ENCODE measurements at places on chromosomes 7 and 10.

DNA sequence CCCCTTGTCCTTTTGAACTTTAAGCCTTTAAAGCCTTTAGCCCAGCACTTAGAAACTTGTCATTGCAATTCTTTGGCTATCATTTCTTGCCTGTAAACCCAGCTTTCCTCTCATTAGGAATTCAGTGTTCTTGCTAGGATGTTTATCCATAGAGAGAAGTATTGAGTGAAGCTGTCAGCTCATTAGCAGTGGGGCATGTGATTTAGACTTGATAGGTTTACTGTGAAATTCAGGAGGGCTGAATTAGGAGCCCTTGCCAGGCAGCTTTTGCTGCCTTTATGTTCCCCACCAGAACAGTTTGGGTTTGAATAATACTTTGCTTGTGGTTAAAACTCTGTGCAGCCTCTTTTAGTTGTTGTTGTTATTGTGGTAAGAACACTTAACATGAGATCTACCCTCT is 39.5 kb downstream of the LHFPL3 start:
- DNase-seq, result no peak

DNA sequence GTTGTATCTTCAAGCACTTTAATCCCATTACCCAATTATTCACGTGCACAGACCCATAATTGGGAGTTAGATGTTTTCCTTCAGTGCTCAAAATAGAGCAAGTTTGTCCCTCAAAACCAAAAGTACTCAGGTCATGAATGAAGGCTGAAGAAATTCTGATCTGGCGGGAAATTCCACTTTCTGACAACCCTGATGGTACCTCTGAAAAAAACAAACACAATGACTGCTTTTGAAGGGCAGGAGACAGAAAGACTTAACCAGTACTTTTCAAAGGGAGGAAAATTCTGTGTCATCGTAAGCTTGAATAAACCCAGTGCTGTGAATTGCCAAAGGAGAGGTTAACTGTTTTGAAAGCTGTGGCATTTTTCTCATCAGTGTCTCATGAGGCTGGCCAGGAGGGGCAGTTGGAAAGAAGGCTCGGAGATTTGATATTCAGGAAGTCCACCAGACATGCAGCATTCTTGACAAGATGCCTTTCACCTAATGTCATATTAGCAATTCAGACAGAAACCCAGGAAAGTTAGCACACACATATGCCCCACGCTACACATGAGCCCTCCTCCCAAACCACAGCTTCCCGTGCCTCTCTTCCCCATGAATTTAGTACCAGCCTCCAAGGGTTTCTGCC is 347.0 kb downstream of the KCNMA1 start:
- DNase-seq, result no peak

- DNase-seq, result no peak
Observed at GRCh38 chr7:129774359-129774758, 162.8 kb downstream of the NRF1 start.

DNA sequence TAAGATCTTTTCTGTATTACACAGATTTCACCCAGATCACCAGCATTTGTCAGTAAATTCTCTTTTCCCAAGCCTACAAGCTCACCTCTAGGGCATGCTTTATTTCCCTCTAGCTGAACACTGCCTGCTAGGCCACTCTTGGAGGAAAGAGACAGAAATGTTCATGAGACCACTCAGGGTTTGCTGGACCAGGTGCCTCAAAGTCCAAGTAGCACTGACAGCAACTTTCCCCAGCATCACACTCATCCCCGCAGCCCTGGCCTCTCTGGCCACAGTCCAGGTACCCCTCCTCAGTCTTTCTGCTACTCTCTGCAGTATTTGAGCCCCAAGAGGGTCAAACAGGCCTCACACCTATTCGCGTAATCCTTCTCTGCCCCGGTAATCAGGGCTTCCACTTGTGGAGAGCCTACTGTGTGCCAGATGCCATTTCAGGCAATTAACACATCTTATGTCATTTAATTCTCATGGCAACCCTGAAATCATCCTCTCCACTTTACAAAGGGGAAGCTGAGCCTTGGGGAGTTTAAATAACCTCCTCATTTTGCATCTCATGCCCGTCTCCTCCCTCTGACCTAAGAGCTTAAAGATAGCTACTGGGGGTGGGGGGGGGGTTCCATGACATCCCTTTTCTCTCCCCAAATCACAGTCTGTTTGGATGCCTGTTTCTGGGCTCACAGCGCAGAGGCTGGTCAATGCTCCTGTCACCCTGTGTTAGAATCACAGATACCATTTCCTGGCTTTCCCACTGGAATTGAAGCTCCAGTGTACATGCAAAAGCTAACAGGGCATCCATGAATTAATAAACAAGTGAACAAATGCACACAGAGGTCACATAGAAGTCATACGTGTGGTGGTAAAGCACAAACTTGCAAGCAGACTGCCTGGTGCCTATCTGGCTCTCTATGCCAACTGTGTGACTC is 88.5 kb downstream of the PRLHR start:
- DNase-seq, result no peak

GRCh38 chr7:137360087-137360679 is 16.6 kb upstream of the PTN start:
- DNase-seq, result no peak

GRCh38 chr7:77811516-77812289 is 13.1 kb downstream of the PHTF2 start:
- no peak for DNase-seq

GRCh38 chr10:119368991-119369869 is 161.9 kb downstream of the GRK5 start:
- DNase-seq, result no peak

GRCh38 chr7:41175435-41175834 is 527.5 kb downstream of the INHBA start:
- no peak for DNase-seq

DNA sequence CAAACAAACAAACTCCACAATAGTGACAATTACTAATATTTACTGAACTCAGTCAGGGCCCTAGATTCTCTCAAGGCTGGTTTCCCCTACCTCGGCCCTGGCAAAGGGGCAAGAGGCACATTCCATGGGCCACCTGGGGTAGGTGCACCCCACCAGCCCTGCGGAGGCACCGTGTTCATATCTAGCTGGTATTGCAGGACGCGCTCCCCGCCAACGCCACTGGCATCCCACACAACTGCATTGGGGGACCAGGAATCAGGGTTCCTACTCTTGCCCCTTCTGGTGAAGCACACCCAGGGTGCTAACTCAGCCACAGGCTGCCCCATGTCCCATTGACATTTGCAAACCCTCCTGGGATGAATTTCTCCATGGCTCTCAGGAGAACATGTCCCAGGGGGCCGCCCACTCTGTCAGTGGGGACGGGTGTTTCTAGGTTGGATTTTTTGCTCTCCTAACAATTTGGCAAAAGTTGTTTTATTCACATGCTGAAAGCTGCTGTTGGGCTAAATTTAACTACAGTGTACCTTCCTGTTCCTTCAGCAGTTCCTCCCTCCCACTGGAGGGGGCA is 76.7 kb downstream of the ZRANB1 start:
- no peak for DNase-seq

DNA sequence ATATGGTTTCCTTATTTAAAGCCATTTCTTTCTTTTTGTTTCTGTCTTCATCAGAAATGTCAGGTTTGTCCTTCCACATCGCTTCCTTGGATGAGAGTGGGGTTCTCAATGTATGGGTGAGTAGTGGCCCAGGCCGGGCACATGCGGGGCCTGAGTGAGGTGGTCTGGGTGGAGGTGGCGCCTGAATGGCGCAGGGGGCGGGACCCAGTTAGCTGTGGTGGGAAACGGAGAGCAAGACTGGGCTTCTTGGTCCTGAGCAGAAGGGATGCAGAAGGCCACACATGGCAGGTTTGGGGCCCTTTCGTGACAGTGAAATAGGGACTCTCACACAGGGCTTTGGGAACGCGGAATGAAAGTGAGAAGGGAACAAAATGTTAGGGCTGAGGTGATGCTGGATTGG is 70.0 kb downstream of the DYNC2I1 start:
- DNase-seq, result no peak

- DNase-seq, result no peak
Observed at GRCh38 chr10:129851941-129852640, 112.0 kb downstream of the EBF3 start.

- no peak for DNase-seq
Observed at GRCh38 chr7:90769036-90769435, 172.9 kb downstream of the CDK14 start.

GRCh38 chr7:111864291-111864976 is 302.1 kb upstream of the IMMP2L start:
- DNase-seq, result no peak

- no peak for DNase-seq
Observed at GRCh38 chr7:1818575-1819258, 148.6 kb downstream of the ELFN1 start.

DNA sequence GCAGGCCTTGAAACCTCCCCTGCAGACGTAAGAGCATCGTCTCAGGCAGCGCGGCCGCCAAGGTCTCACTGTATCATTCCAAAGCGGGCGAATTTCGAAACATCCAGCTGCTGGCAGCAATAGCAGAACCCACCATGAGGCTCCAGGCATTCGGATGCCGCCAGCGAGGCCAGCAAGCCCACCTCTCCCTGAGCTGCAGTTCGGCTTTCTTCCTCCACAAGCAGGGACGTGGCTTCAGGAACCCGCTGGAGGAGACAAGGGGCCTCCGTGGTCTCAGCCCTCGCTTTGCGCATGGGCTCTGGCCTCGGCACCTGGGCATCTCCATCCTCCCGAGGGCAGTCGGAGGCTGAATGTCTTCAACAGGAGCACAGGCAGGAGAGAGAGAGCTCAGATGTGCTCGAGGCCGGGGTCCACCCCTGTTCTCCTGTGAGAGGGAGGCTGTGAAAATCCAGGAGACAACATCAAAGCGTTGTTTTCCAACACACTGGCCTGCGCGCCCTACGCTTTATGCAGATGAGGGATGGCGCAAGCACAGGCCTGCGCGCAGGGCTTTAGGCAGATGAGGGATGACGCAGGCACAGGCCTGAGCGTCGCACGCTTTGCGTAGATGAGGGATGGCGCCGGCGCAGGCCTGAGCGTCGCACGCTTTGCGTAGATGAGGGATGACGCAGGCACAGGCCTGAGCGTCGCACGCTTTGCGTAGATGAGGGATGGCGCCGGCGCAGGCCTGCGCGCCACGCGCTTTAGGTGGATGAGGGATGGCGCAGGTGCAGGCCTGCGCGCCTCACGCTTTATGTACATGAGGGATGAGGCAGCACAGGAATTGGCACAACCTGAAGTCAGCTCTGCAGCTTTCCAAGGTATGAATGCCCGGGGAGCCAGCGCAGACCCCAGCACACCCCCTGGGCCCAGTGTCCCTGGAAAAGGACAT is 103.2 kb downstream of the WDR37 start:
- DNase-seq, result no peak

DNA sequence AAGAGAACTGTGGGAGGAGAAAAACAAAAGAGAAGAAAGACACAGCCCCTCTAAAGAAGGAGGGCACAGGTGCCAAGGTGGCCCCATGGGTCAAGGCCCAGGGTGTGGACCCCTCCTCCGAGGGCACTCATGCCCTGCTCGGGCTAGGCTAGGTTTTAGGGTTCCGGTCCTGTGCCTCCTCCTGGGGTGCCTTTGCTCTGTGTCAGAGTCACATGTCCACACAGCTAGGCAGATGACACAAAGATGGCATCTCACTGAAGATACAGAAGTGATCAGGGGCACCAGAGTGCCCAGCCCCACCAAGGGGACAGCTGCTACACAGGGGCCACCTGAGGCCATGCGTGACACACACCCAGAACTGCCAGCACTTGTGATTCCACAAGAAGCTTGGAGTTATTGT is 116.4 kb upstream of the PPIF start:
- DNase-seq, result no peak

- DNase-seq, result no peak
Observed at GRCh38 chr7:8063706-8064297, 95.2 kb downstream of the GLCCI1 start.

DNA sequence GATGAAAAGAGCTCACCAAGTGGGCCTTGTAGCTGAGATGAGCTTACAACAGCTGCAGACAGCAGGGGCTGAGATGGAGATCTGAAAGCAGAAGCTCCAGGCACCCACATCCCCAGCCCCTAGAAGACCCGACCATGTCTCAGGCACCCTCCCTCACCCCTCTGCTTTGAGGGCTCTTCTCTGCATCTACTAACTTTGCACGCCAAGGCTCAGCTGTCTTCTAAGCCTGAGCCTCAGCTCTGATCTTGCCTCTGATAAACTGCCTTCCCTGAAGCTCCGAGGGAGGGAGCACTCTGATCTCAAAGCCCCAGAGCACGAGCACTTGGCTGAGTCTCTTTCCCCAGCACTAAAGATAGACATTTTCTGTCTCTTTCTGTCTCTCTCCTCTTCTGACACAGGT is 42.0 kb downstream of the ANXA8 start:
- no peak for DNase-seq

GRCh38 chr7:29883462-29884398 is 77.4 kb downstream of the WIPF3 start:
- DNase-seq, result no peak

- no peak for DNase-seq
Observed at GRCh38 chr10:33381451-33382215, 47.2 kb upstream of the NRP1 start.

Measured in naive thymus-derived CD8-positive, alpha-beta T cell (primary cell).